ENCODE measurements at places on chromosomes 5 and 9. TPM values are rescaled to one million over a fixed set of nuclear protein-coding genes. Genes with fewer than 3 reads are reported as not detected.
A peak's percentile ranks its signal among the peaks of the same experiment; 100 is the strongest.

GNPDA1 gene
- 14.6 TPM for polyA plus RNA-seq

RNF180 gene
- polyA plus RNA-seq: not detected

C9orf153 gene
- polyA plus RNA-seq: not detected

LRRC8A gene
- 10.6 TPM for polyA plus RNA-seq

OR1L4 gene
- not detected for polyA plus RNA-seq

PCDHB7 gene
- polyA plus RNA-seq: not detected

PRR16 gene
- 0.74 TPM for polyA plus RNA-seq

MYOT gene
- polyA plus RNA-seq: not detected

DNA sequence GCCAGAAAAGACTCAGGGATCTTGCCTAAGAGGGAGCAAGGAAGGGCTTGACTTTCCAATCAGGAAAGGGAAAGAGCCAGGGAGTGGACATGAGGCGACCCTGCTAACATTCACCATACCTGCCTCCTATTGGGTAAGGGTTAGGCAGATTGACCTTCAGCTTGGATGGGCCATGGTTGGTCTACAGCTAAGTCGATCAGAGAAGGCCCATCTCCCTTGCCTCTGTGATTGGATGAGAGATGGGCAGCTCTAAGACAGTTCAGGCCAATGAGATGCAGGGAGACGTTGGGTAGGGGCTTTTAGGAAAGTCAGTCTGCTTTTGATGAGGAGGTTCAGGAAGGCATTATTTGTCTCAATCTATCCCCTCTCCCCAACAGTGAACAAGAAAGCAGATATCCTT, 135.0 kb upstream of the STC2 start:
- DNase-seq: no peak

DNA sequence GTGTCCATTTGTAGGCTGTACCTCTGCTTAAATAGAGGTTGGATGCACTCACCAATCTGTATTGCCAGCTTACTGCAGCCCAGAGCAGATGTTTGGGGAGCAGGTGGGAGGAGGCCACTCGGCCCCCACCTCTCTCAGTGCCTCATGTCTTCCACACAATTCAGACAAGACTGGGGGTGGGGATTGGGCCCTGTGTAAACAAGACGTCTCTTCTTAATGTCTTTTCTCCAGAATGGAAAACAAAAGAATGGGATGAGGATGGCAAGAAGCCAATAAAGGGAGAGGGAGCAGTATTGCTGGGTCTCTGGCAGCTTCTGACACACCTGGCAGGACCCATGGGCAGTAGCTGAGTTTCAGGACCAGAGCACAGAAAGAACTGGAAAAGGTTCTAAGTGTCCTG, 64.9 kb downstream of the SIL1 start:
- no peak for DNase-seq

DNA sequence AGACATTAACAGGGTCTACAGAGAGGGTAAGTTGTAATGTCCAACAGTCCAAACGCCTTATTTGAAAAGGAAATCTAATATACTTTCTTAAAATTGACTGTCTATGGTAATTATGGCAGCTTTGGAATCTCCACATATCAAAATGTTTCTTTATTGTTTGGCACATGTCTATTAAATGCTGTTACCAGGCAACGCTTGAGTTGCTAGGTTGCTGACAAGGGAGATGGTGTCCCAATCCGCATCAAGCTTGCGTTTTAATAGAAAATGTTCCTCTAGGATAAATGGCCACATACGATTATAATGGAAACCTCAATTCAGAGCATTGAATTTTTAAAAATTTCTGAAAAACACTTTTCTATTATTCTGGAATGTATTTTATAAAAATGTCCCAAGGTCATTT, 9.2 kb downstream of the ANXA1 start:
- no peak for DNase-seq

DNA sequence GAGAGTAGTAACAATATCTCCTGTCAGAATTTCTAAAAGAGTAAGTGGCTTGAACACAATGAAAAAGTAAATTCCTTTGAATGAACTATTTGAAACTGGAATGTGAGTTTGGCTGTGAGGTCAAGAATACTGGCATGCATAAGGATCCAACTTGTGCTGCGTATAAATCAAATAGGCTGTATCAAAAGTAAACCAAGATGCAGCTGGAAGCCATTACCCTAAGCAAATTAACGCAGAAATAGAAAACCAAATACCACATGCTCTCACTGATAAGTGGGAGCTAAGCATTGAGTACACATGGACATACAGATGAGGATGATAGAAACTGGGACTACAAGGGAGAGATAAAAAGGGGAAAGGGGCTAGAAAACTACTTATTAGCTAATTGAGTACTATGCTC, 24.0 kb upstream of the SRFBP1 start:
- no peak for DNase-seq

- no peak for DNase-seq
Measured at GRCh38 chr9:34505370-34506120, 17.2 kb downstream of the ENHO start.

DNA sequence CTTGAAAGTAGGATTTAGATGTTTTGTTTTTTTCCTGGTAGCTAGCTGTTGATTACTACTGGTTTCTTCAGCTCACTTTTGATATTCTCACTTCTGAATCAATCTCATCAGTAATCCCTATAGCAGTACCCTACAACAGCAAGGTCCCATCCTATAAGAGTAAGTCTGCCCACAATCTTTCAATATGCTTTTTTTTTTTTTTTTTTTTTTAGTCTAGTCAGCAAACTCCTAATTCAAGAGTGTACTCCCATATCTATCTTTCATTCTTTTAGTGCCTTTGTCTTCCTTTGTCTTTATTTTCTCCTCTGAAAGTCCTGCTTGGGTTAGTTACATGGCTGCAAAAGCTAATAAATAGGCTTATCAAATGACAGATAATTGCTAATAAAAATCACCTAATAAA, 362.4 kb upstream of the RIOK2 start:
- no peak for DNase-seq

DNA sequence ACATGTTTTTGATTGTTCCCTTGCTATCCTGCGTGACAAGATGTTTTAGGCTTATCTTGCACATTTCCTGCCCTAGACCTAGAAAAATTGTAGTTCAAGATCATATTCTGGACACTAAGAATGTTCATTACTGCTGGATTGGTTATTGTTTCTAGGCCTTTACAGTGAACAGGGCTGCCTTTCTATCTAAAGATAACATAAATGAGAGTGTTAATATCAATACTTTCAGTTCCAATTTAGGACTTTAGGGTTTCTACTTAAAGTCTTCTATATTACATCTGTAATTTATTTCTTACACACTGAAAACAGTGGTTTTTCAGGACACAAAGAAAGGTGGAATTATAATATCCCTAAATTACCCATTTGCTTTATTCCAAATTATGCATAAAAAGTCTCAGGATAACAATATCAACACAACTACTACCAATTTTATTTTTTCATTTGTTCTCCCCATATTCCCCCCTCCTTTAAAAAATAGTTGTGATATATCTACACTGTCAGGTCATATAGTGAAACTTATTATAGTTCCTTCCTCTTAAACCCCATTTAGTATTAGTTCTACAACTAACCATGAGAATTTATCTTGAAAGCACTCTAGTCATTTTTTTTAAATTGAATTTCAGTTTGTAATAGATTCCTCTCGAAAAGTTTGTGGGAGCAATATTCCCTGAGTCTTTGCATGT, 293.9 kb upstream of the RIOK2 start:
- no peak for DNase-seq

- no peak for DNase-seq
Measured at GRCh38 chr5:4480528-4481349, 659.4 kb upstream of the ADAMTS16 start.

DNA sequence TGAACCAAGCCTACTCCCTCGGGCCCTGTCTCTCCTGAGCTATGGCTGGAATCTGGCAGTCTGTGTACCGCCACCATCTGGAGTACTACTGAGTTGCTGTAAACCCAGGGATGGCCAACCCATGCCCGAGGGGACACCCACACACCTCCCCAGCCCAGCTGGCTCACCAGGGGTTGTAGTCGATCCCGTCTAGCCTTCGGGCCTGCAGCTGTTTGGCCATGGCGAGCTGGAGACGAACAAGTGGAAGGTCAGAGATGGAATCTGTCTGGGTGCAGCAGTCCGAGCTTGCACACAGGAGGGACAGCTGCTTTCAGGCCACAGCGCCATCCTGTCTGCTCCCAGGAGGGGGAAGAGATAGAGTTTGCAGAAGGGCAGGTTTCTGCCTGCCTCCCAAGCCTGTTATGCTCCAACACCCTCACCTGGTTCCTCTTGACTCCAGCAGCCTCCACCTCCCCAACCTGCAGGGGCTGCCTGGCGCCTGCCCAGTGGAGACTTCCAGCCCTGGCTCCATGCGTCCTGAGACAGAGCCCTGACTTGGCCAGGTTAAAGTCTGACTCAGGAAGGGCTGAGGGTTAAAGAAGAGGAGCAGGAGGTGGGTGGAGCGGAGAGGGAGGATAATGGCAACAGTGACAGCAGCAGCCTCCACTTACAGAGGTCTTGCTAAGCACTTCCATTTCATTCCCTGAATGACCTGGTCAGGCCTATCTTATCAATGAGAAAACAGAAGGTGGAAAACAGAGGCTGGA, 15.8 kb upstream of the SPOUT1 start:
- no peak for DNase-seq

DNA sequence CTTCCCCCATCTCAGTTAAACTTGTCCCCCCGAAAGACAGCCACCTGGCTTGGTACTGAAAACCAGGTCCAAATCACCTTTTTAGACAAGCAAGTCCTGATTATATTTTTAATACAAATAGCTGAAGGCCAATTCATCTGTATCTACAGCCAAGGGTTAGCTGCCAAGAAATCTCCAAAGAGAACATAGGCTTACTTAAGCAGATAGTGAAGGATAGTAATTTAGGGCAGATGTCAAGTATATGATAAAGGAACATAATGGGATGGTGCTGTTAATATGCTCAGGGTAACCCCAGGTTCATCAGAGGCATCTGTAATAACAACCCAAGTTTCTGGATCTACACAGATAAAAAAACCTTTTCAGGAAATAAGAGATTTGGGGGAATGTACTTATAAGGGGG, 133.0 kb downstream of the EBF1 start:
- DNase-seq: no peak

GRCh38 chr5:156581725-156582124, 254.8 kb downstream of the SGCD start:
- no peak for DNase-seq

DNA sequence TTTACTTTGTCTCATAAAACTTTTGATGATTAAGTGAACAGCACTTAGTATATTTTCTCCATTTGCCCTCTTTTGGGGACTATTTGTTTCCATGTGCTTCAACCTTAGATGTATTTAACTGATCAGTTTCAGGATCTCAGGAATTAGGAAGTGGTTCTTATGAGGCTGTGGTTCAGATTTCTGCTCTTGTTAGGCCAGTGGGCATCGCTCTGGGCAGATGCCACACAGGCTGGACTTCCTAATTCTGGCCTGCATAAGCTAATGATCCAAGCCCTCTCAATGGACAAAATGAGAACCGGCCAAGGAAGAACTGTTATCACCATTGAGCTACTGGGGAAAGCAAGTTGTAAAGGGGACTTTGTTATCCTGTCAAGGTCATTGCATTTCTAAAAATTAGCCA, 6.9 kb downstream of the ARHGAP26 start:
- peak; percentile 77 for DNase-seq

GRCh38 chr5:78429332-78429980, 69.0 kb downstream of the SCAMP1 start:
- no peak for DNase-seq

DNA sequence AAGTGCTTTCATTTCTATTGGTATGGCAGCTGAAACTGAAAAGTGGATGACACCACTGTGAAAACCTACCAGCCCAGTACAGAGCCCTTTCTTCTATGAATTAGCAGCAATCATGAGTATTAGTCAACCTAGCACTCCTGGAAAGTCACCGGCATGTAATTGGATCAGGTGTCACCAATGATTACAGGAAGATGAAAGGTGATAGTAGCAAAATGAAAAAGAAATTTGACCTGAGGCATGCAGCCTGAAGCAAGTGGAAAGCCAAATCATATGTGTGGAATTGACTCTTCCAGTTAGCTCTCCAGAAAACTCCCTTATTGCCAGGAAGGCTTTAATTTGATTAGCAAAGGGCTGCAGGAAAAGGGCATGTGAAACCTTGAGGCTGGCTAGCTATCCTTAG, 81.2 kb upstream of the NAA35 start:
- DNase-seq: no peak
